ENCODE measurements at places on chromosomes 4 and X. TPM values are rescaled to one million over a fixed set of nuclear protein-coding genes. Genes with fewer than 3 reads are reported as not detected.

ZNF630 gene
- 4.1 TPM for total RNA-seq

TGIF2LX gene
- not detected for total RNA-seq

MAGEE2 gene
- not detected for total RNA-seq

GRCh38 chr4:118177126-118177525 lies 142.8 kb downstream of the NDST3 start:
- no peak for DNase-seq

DNA sequence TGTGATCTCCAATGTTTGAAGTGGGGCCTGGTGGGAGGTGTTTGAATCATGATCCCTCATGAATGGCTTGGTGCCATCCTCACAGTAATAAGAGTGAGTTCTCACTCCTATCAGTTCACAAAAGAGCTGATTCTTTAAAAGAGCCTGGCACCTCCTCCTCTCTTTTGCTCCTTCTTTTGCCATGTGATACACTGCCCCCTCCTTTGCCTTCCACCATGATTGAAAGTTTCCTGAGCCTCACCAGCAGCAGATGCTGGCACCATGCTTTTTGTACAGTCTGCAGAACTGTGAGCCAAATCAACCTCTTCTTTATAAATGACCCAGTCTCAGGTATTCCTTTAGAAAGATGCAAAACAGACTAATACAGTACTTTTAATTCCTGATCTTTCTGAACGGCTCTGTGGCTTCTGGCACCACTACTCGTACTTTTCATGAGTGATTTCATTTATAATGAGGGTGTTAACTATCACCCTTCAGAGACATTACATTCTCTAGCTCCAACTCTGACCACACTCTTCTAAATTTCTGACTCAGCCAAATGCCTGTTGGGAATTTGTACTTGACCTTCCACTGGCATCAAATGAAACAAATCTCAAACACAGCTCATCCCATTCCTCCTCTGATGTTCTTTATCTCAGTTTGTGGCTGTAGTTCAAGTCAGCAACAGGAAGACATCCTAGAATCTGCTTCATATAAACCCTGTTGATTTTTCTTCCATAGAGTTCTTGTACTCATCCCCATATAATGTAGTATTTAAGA lies 4.2 kb downstream of the UFSP2 start:
- DNase-seq = no peak

DNA sequence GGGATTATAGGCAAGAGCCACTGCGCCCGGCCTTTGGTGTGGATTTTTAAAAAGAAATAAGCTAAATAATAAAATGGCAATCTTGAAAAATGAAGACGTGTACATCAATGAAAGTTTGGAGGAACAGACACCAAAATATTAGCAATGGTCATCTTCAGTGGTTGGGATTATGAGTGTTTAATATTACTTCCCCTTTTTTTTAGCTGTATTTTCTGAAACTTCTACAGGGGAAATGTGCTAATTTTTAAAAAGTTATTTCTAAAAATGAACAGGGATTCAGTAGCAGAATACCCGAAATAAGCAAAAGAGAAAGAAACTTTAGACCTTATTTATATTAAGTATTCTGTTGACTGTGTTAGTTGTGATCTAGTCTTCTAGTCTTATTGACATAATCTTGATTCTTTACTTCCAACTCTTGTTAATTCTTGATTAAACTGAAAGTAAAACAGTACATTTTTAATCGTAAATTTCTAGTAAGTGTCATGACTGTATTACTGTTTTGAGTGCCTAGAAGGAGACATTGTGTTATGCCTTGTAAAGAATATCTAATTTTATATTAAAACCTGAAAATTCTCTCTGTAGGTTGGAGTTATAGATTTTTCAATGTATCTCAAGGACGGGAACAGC lies 51.3 kb downstream of the RUFY3 start:
- no peak for DNase-seq

DNA sequence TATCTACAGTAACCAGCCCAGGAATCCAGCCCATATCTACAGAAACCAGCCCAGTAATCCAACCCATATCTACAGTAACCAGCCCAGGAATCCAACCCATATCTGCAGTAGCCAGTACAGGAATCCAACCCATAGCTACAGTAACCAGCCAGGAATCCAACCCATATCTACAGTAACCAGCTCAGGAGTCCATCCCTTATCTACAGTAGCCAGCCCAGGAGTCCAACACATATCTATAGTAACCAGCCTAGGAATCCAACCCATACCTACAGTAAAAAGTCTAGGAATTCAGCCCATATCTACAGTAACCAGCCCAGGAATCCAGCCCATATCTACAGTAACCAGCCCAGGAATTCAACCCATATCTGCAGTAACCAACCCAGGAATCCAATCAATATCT lies 445.0 kb upstream of the BOD1L1 start:
- no peak for DNase-seq
